Motor neuron (in vitro differentiated cells): ENCODE measurements at places on chromosomes 11 and 22. TPM values are rescaled to one million over a fixed set of nuclear protein-coding genes. Genes with fewer than 3 reads are reported as not detected.

DNA sequence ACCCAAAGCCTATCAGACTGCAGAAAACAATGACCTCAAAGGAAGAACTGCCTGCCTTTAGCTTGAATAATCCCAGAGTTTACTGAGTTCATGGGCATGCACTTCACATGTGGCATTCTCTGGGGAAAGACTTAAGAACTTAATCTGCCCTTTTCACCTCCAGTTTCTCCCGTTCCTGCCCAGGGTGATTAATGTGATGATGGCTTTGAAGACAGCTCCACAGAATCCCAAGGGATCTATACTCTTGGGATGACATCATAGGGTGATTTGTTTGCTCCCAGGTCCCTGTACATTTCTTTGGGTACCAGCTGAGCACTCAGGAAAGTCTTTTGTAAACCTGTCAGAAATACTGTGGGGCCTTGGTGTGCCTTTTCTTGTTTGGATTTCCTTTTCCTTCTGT, 14.0 kb downstream of the FJX1 start:
- ATAC-seq, result peak; percentile 81

DNA sequence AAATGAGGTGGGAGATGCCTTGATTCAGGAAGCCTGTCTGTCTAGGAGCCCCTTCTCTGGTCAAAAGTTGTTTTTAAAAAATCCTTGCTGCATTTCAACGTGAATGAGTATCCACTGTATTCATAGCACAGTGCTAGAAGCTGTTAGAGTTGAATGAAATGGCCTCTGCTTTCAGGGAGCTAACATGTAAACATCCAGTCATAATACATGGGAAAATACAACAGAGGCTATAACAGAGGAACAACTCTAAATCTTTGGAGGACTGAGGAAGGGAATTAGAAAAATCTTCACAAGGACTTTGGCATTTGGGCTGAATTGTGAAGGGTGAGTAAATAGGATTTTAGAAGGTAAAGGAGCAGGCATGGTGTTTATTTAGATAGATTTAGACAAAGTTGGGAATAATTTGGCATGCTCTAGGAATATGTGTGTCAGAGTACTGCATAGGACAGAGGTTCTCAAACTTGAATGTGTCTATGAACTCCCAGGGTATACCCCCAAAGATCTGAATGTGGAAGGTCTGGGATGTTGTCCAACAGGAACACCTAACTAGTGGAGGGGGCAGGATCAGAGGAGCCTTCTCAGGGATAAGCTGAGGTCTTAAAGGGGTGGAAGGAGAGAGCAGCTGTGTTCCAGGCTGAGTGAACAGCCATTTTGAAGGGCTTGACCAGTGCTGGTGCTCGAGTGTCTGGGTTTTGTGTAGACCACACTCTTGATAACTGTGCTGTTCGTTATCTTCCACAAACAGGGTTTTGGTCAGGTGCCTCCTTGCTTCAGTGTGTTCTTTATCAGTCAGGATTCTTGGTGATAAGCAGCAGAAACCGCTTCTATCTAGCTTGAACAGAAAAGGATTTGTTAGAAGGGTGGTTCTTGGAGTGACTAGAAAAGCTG, 12.7 kb downstream of the SREBF2 start:
- peak; percentile 63 for ATAC-seq

DNA sequence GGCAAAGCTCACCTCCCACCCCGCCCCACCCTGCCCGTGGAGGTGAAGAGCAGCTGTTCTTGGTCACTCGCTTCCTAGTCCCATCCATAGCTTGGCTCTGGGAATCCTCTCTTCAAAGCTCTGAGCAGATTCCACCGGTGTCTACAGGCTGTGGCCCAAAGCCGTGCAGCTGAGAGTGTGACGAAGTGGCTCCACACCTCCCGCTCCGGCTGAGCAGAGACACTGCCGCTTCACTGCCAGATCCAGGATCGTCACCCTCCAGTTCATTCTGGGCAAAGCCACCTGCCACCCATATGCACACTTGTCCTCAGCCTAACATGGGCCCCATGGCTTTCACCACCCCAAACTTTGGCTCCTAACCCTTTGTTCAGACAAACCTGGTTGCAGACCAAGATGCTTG, 532.9 kb upstream of the B3GAT1 start:
- no peak for ATAC-seq

GRCh38 chr11:44709966-44710365, 16.8 kb upstream of the TSPAN18 start:
- no peak for ATAC-seq

GRCh38 chr11:67120456-67120855, 1.4 kb downstream of the KDM2A start:
- no peak for ATAC-seq

The DBX1 gene
- not detected in 2 replicates for total RNA-seq

DNA sequence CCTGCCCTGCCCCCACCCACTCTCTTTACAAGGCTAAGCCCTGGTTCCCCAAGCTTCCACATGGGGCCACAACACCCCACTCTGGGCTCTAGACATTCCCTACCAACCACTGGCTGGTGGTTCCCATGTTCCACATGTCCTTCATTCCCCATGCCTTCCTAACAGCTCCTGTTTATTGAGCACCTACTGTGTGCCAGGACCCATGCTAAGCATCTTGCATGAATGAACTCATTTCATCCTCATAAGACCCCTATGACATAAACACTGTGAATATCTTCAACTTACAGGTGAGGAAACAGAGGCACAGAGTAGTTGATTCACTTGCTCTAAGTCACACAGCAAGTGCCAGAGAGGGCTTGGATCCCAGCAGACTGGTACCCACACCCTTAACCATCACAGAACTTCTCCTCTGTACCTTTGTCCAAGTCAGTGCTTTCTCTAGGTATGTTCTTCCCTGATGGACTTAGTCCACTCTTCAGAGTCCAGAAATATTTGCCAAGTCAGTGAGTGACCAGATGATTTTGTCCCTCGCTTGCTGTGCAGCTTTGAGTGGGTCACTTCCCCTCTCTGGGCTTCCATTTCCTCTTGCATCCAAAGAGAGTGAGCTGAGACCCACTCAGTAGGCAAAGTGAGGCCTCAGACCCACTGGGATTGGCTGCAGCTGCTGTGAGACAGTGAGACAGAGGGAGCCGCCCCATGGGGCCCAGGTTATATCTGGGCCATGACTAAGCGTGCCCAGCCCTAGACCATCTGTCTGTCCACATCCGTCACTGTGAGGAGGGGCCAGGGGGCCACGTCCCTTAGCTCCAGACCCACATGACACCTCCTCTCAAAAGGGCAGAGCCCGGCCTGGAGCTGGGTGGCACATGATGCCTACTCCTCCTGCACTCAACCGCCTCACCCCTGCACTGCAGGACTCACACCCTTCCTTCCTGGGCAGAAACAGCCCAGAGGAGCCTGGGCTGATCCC, 132.4 kb downstream of the MN1 start:
- ATAC-seq, result peak; percentile 66

DNA sequence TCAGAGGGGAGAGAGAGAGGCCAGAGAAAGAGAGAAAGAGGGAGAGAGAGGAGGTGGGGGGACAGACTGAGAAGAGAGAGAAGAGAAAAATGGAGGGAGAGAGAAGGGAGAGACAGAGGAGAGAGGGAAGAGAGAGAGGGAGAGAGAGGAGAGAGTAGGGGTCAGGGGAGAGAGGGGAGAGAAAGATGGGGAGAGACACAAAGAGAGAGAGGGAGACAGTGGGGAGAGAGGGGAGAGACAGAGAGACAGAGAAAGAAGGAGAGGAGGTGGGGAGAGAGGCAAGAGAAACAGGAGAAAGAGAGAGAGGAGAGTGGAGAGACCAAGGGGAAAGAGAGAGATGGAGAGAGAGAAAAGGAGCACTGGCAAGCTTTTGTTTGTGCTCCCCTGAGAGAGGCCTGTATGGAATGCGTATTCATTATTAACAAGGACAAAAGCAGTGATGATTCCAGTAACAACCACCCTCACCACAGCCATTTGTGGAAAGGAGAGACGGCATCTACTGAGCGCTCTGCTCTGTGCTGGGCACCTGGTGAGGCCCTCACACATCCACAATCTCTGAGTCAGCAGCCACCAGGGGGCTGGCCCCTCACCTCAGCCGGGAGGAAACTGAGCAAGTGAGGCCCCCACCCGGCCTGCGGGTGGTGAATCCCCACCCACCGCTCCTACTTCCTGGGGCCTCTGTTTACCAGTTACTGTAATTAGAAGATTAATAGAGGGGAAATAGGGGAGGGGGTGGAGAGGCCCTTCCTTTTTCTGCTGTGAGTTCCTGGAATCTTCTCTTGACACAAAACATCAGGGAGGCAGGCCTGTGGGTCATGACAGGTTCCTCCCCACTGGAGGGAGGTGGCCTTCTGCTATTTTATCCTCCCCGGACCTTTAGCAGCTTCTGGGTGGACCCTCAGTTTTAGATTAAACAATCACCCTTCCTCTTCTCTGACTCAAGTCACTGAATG, 14.6 kb upstream of the MIAT start:
- ATAC-seq, result peak; percentile 12

GRCh38 chr22:32760815-32761214, 40.7 kb upstream of the TIMP3 start:
- ATAC-seq, result no peak

DNA sequence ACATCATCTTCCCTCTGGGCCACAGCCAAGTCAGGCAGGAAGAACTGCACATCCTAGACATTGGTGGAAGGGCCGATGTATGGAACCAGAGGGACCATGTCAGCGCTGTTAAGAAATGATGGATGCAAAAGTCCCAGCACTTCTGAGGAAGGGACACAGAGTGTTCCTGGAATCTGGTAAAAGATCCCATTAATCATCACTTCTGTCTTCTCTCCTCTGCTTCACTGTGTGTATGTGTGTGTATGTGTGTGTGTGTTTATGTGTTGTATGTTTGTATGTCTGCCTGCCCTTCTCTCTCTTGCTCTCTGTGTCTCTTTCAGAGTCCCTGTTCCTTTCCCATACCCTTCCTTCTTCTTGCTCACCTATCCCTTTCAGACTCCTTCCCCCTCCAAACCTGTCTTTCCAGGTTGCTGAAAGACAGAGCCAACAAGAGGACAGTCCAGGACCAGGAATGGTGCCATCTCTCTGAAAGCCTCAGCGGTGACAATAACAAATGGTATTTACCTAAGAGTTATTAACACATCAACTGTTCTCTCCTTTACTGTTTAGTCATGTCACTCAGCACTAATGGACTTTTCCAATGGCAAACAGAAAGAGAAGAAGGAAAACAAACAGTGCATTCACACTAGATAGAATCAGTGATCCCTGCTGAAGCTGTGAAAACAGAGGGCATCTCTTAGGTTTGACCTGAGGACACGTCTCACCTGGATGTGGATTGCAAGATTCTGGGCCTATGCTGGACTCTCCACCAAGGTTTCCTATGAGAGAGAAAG, 47.1 kb downstream of the EHF start:
- ATAC-seq, result no peak

The CD3E gene
- 0.26 TPM in 1 of 2 replicates, not detected in the other for total RNA-seq

DNA sequence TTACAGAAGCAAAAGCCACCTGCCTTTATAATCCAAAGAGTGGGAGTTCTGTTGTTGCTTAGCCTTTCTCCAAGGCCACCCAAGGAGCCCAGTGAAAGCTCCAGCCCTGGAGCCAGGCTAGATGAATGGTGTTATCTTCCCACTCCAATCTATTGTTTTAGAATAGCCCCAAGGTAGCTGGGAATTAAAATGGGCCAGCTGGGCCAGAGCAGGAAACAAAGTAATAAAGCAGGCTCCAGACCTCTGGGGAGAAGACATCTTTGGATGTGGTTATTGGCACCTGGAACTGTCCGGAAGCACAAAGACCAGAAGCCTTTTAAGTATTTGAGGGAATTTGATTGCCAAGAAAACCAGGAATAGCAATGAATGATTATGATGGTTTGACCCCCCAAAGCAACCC, 8.8 kb downstream of the C11orf96 start:
- no peak for ATAC-seq

The NLRP14 gene
- total RNA-seq, result 0.43 and 0.52 TPM in 2 replicates

The CHRM4 gene
- total RNA-seq, result 2.2 and 3.0 TPM in 2 replicates

The SLC22A9 gene
- 0.25 and 0.32 TPM in 2 replicates for total RNA-seq

DNA sequence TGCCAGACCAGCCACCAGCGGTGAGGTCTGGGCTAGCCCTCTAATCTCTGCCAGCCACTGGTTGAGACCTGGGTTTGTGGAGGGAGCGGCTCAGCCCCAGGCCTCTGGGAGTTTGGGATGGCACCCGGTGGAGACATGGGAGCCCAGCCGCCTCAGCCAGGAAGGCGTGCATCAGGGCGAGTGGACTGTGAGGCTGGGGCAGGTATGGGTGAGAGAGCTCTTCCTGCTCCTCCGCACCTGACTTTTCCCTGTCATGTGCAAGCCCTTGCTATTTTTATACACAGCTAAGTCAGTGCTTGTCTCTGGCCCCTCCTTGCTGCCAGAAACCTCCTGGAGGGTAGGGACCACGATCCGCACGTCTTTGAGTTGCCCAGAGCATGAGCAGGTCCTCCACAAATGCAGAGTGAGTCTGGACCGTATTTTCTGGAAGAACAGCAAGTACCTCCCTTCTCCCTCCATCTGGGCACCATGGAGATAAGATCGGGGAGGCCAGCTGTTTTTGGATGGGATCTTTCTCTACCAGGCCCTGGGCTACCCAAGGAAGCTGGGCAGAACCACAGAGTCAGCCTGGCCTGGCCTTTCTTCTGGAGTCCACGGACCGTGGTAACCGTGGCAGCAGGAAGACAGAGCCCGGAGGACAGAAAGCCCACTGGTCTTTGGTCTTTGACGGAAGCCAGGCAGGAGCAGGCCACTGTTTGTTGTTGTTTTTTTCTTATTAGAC, 53.3 kb downstream of the IGLL1 start:
- no peak for ATAC-seq
